CD4-positive, alpha-beta T cell (primary cell): ENCODE measurements at places on chromosomes 4 and X.

- DNase-seq, result no peak
Observed at GRCh38 chr4:95549246-95550114, 707 bp upstream of the UNC5C start.

- no peak for DNase-seq
Observed at GRCh38 chr4:132275583-132276121, 873.4 kb upstream of the PCDH10 start.

DNA sequence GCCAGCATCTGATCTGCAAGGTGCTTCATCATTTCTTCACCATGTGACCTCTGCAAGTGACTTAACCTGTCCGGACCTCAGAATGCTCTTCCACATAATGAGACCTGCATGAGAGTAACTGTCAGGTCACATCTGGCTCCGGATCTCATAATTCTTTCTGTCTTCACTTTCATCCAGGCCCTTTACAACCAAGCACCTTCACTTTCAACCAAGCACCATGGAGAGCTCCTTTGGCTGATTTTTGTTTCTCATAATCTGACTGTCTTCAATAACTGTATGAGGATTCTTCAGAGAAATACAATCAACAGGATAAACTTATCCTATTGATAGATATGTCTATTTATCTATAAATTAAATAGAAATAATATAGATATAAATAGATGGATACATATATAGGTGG, 148.1 kb downstream of the VCX3A start:
- DNase-seq, result no peak

DNA sequence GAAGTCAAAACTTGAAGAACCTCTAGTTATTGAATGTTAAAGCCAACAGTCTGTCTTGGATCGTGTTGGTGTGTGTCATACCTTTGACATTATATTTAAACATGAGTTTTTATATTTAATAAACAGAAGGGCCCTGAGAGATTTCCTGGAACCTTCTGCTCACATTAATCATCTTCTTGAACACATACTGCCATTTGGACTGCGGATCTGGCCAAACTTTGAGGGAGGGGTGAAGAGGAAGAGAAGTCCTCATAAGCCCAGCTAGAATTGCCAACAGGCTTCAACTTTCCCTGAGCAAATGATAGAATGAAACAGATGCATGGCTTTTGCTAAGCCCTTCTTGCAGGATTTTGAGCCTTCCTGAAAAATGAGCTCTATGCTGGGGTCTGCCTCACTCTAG, 27.4 kb downstream of the CCKAR start:
- no peak for DNase-seq

DNA sequence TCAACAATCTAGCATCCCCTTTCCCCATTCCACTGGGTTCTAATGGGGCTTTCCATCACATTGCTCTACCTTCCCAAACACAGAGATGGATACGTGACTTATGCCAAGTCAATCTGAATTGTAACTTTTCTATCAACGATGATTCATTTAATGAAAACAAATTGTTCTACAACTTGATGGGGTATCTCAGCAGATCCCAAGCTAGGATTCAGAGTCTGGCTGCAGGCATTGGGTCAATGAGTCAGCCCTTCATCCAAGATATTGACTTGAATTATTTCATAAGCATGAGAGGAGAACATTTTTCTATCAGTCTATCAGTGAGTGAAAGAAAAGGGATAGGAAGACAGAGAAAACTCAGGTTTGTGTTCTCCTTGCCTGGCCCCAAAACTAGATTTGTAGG, 15.0 kb upstream of the HPGDS start:
- DNase-seq, result no peak
